ENCODE measurements at places on chromosomes 16 and 17.

- no peak for DNase-seq
Observed at GRCh38 chr17:57502022-57502421, 243.1 kb downstream of the CCDC182 start.

- DNase-seq = no peak
Observed at GRCh38 chr17:80777274-80777673, 214.4 kb upstream of the CHMP6 start.

DNA sequence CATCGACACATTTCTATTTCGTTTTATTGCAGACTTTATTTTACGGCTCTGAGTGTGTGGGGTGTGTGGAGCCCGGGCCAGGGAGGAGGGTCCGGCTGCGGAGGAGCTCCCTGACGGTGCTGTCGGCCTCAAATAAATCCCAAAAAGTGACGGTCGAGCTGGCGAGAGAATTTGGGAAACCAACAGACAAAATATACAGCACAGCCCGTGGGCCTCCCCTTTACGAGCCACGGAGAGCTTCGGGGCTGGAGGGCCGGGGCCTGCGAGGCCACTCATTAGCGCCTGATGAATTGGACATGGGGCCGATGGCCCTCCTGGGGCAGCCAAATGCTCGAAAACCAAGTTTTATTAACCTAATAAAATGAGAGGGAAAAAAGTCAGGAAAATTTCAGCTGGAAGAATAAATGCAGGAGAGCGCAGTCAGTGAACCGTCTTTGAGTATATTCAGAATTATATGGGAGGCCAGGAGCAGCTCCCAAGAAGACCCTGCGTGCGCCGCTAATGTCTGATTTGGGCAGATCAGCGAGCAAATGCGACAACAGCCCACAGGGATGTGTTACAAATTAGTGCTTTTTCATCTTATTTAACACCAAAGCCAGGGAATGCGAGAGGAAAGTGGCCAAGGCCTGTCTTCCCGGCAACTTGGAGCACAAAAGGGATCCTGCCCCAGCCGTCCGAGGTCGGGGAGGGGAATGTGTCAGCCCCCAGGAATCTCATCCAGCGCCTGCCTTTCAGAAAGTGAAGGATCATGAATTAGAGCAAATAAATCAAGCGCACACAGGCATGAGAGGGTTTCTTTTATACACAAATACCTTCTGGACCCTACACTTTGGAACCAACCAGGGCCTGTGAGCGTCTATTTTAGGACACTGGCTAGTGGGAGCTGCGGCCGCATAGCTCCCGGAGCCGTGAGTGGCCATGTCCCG lies 249.1 kb downstream of the C16orf95 start:
- DNase-seq = no peak

GRCh38 chr17:38601539-38602351 lies 4.0 kb downstream of the SRCIN1 start:
- DNase-seq = peak; percentile 82

- DNase-seq = peak; percentile 34
Observed at GRCh38 chr16:70685938-70686375, at the start of gene MTSS2. Gene MTSS2, minus strand, starts transcription at chr16:70686053. Its CDS starts 262 bp downstream, at chr16:70685791.

- DNase-seq = no peak
Observed at GRCh38 chr16:49377196-49377755, 3.7 kb downstream of the C16orf78 start.

- no peak for DNase-seq
Observed at GRCh38 chr17:16398270-16399267, 16.8 kb upstream of the TRPV2 start.

GRCh38 chr16:87252269-87252970 lies 64.8 kb downstream of the C16orf95 start:
- DNase-seq = no peak

GRCh38 chr17:57372156-57372555 lies 115.8 kb downstream of the MSI2 start:
- no peak for DNase-seq

DNA sequence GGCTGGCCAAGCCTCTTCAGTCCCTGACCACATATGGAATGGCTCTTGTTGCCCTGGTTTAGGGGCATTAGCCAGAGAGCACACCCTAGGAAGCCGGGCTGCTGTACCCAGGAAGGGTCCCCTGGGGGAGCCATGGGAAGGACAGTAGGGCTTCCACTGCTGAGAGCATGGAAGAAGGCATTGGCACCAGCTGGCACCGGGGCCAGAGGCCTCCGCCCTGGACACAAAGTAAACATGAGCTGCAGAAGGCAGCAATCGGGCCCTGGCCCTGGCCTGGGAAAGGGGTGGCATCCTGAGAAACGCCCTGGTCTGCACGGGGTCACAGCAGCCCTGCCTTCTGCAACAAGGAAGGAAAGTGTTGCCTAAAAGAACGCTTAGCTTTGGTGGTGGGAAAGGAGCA lies 49.4 kb downstream of the VAC14 start:
- no peak for DNase-seq

DNA sequence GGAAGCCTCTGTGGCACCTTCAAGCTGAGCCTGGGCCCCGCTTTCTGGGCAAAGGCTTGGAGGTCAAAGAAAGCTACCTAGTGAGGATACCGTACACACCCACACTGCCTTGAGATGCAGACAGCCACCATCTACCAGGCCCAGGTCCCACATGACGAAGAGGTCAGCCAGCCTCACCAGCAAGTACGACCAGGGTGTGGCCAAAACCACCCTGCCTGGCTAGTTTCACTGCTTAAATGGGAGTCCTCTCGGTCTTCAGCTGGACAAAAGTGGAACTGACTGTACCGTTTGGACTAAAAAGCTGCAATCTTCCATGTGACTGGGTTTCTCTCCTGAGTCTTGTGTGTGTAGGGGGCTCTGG lies 21.6 kb downstream of the VASN start:
- DNase-seq = no peak

- DNase-seq = no peak
Observed at GRCh38 chr16:29111421-29111820, 126.6 kb downstream of the LAT start.

DNA sequence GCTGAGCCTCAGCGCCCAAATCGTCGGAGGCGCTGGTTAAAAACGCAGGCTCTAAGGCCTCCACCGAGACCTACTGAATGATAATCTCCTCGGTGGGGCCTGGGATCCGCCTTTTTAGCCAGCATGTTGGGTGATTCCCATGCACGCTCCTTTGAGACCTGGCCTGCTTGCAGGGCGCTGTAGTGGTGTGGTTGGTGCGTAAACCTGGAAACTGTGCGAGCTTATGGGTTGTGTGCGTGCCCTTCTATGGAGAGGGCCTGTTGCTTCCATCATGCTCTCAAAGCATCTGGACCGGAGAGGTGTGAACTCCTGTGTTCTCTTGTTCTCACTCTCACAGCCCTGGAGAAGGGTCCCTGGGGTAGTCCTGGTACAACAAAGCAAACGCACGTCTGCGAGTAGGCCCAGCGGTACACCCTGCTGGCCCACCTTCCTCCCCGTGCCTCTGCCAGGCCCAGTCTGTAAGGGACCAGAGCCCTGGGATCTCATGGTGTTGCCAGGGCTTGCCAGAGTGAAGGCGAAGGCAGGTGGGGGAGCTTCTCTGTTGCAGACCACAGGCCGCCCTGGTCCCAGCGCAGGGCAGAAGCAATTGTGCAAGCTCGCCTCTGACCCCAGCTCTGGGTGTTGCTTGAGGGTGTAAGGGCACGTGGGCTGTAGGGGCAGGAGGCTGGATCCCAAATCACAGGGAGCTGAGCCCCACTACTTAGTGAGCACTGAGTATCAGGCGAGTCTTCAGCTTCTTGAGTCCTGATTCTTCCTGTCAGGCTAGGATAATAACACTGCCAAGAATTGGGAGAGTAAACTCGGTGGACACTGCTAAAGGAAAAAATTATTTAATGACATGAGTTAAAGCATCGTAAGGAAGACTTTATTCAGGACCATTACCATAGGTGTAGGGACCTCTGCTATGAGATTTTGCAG lies 879 bp upstream of the LRRC75A start:
- DNase-seq = no peak

GRCh38 chr16:53503991-53504663 lies 1.1 kb upstream of the AKTIP start:
- no peak for DNase-seq

GRCh38 chr17:65074778-65075250 lies 18.3 kb upstream of the GNA13 start:
- no peak for DNase-seq

GRCh38 chr17:81980707-81981343 lies 3.4 kb downstream of the ASPSCR1 start:
- no peak for DNase-seq

GRCh38 chr17:62101090-62101489 lies 36.0 kb upstream of the MED13 start:
- no peak for DNase-seq

DNA sequence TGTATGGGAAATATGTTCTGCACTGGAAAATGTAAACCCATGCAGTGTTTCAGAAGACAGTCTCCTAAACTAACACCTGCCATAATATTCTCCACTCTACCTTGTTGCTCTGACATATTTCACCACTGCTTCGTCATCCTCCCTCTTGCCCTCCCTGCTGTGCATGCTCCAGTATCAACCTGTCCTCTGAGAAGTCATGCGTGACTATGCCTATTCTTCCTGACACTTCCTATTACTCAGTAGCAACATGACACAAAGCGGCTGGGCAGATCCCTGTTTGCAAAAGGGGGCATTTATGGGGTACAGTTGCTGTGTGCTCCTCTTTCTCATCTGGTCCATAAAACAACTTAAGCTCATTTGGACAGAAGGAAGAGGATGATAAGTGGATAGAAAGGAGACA lies 805.6 kb upstream of the EEF2KMT start:
- no peak for DNase-seq

GRCh38 chr17:33113991-33114370 lies 122.3 kb downstream of the SPACA3 start:
- no peak for DNase-seq
